ENCODE measurements at places on chromosomes 2 and 18.

- no peaks in the 10 kb centered on the region for H3K4me1 ChIP-seq
- H3K27me3 ChIP-seq, result no peaks in the 10 kb centered on the region
- no peak overlapping the region for H3K27ac ChIP-seq
These were observed 6.1 kb downstream of the STEAP3 start for GRCh38 chr2:119229716-119230115.

DNA sequence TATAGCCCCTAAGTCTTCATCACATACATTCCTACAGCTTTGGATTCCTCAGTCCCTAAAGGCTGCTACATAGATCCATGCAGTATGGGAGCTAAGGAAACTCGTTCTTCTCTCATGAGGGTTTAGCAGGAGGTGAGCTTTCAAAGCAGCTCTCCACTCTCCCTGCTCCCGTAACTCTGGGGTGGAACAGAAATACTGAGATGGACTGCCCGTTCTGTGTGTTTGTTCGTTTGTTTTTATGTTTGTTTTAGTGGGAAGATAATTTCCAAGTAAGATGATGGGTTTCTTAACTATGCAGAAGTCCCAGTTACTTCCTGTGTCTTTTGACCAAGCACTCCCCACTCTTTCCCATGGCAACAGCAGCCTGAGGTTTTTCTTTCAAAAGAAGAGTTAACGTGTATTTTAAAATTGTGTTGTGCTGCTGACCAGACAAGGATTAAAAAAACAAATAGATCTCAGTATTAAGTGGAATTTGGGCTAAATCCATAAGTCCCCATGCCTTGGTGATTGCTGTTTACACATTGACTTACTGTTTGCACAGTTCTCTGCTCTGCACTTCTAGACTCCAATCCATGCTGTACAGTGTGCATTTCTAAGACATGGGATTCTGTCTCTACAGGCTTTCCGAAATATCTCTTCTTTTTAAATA is 156.4 kb upstream of the SH3BP4 start:
- no peaks in the 10 kb centered on the region for H3K4me1 ChIP-seq
- no peak for DNase-seq
- no peak overlapping the region for H3K27ac ChIP-seq
- no peaks in the 10 kb centered on the region for H3K27me3 ChIP-seq
- no peaks in the 10 kb centered on the region for H3K36me3 ChIP-seq

- no peaks in the 10 kb centered on the region for H3K36me3 ChIP-seq
- H3K4me1 ChIP-seq, result no peaks in the 10 kb centered on the region
- no peaks in the 10 kb centered on the region for H3K27me3 ChIP-seq
- no peak for DNase-seq
- H3K4me3 ChIP-seq, result no peak overlapping the region
- H3K27ac ChIP-seq, result no peak overlapping the region
These were observed 323.4 kb upstream of the THUMPD2 start for GRCh38 chr2:40102447-40102846.

- no peaks in the 10 kb centered on the region for H3K36me3 ChIP-seq
- no peaks in the 10 kb centered on the region for H3K4me1 ChIP-seq
- peak overlapping the region; percentile 26 for H3K27ac ChIP-seq
- H3K27me3 ChIP-seq, result no peaks in the 10 kb centered on the region
- DNase-seq, result peak; percentile 79
- H3K4me3 ChIP-seq, result no peak overlapping the region
These were observed 126.2 kb upstream of the LGALSL start for GRCh38 chr2:64327510-64328414.

DNA sequence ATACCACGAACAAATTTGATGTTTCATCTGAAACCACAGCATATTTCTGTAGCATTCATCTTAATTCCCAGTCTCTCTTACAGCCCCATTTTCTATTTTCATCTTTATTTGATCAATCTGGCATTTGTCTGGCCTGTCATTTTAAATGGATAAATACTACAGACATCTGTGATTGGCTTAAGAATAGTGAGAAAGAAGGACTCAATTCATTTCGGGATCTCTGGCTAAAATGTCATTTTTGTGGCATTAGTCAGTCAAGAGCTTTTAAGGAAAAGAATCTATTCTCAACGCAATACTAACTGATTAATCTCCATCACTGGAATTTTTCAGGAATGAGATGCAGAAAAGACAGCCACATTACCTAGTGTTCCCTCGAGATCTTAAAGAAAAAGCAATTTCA is 585.9 kb downstream of the IRS1 start:
- no peaks in the 10 kb centered on the region for H3K27me3 ChIP-seq
- DNase-seq, result no peak
- H3K4me3 ChIP-seq, result no peak overlapping the region
- no peaks in the 10 kb centered on the region for H3K4me1 ChIP-seq

- no peaks in the 10 kb centered on the region for H3K4me1 ChIP-seq
- no peak for DNase-seq
- H3K36me3 ChIP-seq, result no peaks in the 10 kb centered on the region
- no peak overlapping the region for H3K4me3 ChIP-seq
These were observed 36.6 kb upstream of the LNPK start for GRCh38 chr2:176038694-176039093.

DNA sequence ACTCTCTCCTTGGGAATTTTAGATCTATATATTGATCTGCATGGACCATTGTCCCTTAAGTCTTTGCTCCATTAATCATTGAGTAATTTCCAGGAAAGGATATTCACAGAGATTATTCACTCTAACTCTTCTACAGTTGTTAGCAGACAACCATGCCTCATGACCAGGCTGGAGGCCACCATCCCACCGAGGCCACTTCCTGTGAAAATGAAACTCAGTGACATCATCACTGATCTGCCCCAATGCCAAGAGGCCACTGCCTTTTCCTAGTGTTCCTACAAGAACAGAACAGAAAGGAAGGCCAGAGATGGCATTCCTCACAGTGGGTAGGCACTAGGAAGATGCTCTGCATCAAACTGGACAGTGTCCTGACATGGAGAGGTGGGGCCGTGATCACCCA is 161.3 kb downstream of the DTNA start:
- no peaks in the 10 kb centered on the region for H3K4me1 ChIP-seq
- H3K27ac ChIP-seq, result no peak overlapping the region
- DNase-seq, result no peak
- no peaks in the 10 kb centered on the region for H3K27me3 ChIP-seq
- H3K36me3 ChIP-seq, result peaks cover 2% of the 10 kb centered on the region

Measured in aorta (tissue), 5 donors.